ENCODE measurements at places on chromosomes 4 and X.

GRCh38 chr4:108276690-108277089 lies 108.0 kb upstream of the LEF1 start:
- no peak for DNase-seq

DNA sequence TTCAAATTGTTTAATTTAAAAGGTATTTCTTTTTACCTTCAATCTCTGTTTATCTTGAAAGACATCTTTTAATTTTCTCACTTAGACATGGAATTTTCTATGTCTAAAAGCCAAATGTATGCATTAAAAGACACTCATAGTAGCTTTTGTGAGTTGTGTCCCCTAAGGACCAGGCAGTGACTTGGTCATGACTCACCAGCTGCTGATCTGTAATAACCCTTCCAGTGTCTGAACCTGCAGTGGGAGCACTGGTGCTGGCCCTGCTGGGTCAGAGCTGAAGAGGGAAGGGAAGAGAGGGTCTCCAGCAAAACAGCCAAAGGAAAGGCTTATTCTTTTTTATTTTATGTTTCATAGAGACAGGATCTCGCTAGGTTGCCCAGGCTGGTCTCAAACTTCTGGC lies 31.1 kb upstream of the SH3D19 start:
- peak; percentile 50 for DNase-seq

- peak; percentile 35 for DNase-seq
Observed at GRCh38 chrX:129823115-129823514, 20.6 kb downstream of the ZDHHC9 start.

GRCh38 chr4:161186012-161186411 lies 977.8 kb downstream of the FSTL5 start:
- no peak for DNase-seq

DNA sequence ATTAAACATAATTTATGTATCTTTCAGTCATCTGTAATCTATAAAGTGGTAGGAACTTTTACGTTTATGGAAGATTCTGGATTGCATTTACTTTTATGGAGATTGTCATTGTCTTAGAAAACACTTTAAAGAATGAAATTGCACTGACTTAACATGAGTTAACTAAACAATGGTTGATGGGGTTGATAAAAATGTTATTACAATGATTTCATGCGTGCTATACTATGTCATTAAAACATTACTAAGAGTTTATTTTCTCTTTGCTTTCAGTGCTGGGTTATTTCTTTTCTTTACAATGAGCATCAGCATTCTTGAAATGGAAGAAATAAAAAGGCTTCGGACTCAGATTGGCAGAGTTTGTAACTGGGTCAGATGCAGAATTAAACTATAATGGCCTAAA lies 67.1 kb upstream of the PDLIM3 start:
- no peak for DNase-seq

DNA sequence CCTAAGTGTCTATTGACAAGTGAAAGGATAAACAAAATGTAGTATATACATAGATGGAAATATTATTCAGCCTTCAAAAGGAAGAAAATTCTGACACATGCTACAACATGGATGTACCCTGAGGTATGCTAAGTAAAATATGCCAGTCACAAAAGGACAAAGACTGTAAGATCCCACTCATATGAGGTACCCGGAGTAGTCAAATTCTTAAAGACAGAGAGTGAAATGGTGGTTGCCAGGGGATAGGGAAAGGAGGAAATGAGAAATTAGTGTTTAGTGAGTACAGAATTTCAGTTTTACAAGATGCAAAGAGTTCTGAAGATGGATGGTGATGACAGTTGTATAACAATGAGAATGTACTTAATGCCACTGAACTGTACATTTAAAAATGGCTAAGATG lies 102.3 kb upstream of the NAP1L5 start:
- no peak for DNase-seq

DNA sequence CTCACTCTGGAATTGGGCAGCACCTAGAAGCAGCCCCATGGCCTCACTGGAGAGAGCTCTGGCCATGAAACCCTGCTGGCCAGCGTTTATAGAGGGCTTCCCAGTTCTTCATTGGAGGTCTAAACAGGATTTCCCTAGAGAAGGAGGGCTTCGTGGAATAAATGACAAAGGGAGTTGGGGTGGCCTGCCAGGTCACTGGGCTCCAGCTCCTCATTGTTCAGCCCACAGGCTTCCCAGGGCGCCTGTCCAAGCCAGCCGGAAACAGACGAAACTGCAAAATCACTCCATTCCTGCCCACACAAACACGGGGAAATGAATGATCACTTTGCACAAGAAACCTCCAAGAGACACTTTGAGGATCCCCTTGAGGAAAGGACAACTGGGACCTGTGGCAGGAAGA lies 189.7 kb downstream of the TSPAN5 start:
- peak; percentile 44 for DNase-seq

- no peak for DNase-seq
Observed at GRCh38 chrX:111823703-111824102, 52.3 kb upstream of the TRPC5OS start.

DNA sequence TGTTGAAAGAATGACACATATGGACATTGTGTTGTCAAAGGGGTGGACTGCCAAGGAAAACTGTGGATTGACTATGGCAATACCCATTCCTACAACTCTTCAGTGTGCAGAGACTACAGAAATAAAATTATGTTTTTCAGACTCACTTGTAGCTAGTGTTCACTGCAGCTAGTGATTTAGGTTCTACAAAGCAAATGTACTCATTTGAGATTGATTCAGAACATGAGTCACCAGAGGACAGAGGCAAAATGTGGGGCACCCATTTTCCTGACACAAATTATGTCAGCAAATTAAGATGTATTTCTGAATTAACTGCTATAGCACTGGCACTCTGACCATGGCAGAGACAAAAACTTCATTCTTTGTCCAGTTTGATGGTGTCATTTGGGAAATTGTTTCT lies 40.7 kb downstream of the SPCS3 start:
- peak; percentile 20 for DNase-seq

GRCh38 chrX:151710457-151710856 lies 5.4 kb upstream of the FATE1 start:
- DNase-seq, result no peak

GRCh38 chr4:43990551-43990950 lies 458.1 kb downstream of the KCTD8 start:
- DNase-seq, result no peak

DNA sequence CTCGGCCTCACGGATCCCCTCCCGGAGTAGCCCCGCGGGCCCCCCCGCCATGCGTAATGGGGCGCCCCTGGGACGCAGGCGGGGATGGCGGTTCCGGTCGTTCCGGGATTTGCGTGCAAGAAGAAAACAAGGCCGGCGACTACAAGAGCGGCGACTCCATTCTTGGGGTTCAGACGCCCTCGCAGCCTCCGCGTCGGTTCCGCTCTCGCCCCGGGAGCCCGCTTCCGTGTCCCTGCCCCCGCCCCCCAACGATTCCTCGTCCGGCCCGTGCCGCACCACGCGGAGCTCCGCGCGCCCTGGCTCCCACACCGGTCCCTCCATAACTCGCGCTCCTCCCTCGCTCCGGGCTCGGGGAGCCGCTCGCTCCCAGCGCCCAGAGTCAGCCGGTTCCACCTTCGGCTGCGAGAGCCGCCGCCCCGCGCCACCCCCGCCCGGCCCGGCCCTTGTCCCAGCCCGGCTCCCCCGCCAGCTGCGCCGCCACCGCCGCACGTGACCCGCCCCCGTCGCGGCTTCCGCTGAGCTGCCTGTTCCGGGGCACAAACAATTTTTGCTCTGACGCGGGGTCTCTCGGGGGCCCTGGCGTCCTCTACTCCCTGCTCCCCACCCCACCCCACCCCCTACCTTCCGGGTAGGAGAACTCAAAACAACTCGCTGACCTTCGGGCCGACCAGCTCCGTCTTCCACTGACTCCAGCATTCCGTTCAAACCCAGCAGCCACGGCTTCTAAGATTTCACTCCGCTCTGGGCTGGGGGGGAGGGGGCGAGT lies 78.8 kb upstream of the BCOR start:
- peak; percentile 37 for DNase-seq

- DNase-seq, result no peak
Observed at GRCh38 chr4:152462047-152462446, 73.8 kb downstream of the FBXW7 start.

DNA sequence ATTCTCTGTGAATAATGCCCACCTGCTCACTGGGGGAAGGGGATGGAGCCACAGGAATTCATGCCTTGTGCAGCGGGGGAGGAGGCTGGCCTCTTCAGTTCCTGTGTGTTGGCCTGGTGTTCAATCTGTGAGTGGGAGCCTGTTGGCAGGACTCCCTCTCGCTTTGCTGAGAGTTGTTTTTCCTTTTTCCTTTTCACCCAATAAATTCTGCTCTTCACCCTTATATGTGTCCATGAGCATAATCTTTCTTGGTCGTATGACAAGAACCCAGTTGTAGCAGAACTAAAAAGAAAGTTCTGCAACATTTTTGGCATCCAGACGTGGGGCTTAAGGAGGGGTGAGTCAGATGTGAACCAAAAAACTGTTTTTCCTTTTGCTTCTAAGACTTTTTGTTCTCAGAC lies 235.2 kb upstream of the HDX start:
- DNase-seq, result no peak

DNA sequence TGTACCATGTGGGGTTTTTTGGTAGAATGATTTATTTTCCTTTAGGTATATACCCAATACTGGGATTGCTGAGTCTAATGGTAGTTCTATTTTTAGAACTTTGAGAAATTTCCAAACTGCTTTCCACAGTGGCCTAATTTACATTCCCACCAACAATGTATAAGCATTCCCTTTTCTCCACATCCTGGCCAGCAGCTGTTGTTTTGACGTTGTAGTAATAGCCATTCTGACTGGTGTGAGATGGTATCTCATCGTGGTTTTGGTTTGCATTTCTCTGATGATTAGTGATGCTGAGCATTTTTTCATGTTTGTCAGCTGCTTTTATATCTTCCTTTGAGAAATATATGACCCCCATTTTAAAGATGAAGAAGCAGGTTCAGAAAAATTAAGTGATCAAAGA lies 153.7 kb downstream of the CBR4 start:
- peak; percentile 84 for DNase-seq

Measured in EL (cell line).